Stimulated activated CD4-positive, alpha-beta T cell treated with anti-CD3 and anti-CD28 coated beads, Interleukin-2, amount 100 ng/mL, for 48 hours (primary cell): ENCODE measurements at places on chromosomes 13 and 19.

DNA sequence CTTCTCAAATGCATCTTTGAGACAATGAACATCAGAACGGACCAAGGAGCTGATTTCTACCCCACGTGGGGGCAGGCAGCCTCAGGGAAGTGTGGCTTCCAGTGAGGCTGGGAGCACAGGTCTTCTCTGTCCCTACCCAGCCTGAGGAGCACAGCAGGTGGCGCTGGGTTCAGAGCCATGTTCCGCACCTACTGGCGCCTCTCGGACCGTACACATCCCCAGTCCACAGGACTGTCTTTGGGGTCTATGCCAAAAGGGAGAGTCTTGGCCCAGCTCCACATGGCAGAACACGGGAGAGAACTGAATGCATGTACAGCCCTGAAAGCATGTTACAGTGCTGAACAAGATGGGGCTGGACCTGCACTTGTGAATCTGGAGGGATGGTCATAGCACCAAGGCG is 22.6 kb downstream of the SUGP1 start:
- no peak for DNase-seq

DNA sequence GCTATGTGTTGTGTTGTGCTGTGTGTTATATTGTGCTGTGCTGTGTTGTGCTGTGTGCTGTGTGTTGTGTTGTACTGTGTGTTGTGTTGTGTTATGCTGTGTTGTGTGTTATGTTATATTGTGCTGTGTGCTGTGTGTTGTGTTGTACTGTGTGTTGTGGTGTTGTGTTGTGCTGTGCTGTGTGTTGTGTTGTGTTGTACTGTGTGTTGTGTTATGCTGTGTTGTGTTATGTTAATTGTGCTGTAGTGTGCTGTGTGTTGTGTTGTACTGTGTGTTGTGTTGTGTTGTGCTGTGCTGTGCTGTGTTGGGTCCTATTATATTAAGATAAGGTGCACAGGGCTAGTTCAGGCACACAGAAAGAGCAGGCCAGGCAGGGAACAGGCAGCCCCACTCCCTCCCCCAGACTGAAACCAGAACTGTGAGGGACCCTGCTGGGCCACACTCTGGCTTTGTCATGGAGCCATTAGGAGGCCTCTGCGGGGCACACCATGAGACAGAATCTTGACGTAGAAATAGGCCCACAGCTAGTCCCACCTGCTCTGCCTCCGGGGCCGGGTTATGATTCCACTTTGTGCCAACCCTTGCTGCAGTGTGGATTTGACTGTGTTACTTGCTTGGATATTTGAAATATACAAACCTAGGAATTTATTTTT is 12.1 kb downstream of the SOX1 start:
- no peak for DNase-seq

- no peak for DNase-seq
These were observed 85.2 kb downstream of the LRRC63 start for GRCh38 chr13:46296921-46297320.

- DNase-seq, result no peak
These were observed 79.9 kb downstream of the RNASEH2B start for GRCh38 chr13:50989476-50989875.

- DNase-seq, result no peak
These were observed 16.2 kb downstream of the CLEC11A start for GRCh38 chr19:50739132-50739913.

GRCh38 chr13:23618341-23618740 is 48.1 kb downstream of the TNFRSF19 start:
- no peak for DNase-seq

DNA sequence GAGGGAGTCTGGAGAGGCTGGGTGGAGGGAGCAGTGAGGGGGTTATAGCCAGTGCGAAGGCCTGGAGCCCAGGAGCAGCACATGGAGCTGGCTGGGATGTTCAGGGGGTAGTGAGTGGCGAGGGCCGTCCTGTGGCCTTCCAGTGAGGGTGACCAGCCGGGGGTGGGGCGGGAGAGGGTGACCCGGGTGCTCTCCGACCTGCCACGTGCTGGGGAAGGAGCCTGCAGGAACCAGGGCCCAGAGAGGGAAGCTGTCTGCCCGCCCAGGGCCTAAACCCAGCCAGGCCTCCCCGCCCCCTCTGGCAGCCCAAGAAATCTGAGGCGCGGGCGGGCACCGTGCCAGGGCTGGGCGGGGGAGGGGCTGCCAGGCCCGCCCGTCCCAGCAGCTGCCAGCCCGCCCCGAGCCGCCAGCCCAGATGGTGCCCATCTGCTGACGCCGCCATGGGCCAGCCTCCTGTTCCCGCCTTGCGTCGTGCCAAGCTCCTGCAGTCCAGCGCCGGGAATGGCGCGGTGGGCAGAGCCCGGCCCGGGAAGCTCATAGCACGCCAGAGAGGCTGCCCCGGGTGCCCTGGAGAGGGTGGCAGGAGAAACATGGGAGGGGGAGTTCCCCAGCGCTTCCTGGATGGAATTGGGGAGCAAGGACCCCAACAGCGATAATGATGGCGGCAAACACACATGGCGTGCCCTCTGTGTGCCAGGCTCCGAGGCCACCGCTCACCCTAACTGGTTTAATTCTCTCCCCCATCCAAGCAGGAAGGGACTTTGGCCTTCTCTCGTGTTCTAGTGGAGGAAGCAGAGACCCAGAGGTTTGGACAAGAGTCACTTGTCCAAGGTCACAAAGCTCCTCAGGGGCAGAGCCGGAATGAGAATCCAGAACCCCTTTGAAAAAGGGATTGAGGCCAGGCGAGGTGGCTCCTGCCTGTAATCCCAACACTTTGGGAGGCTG is 21.5 kb downstream of the NFIC start:
- DNase-seq, result no peak

DNA sequence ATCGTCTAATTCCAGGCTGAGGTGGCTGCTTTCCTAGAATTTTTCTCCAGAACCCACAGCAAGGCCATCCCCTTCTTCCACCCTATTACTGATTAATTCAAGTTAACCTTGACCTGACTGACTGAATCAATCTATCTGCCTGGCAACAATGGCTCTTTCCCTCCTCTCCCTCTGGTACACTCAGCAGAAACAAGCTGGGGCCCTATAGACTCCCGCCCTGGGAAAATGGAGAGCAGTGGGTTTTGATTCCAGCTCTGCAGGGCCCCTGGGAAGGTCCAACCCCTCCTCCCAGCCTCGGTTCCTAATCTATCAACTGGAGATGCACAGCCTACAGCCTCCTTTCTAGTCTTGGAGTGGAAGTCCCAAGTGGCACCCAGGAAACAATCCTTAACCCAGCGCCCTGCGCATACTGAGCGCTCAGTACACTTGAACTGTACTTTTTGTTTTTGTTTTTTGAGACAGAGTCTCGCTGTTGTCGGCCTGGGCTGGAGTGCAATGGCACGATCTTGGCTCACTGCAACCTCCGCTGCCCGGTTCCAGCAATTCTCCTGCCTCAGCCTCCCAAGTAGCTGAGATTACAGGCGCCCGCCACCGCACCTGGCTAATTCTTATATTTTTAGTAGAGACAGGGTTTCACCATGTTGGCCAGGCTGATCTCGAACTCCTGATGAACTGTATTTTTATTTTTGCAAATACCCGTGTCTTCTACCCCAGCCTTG is 5.2 kb upstream of the C3 start:
- no peak for DNase-seq

DNA sequence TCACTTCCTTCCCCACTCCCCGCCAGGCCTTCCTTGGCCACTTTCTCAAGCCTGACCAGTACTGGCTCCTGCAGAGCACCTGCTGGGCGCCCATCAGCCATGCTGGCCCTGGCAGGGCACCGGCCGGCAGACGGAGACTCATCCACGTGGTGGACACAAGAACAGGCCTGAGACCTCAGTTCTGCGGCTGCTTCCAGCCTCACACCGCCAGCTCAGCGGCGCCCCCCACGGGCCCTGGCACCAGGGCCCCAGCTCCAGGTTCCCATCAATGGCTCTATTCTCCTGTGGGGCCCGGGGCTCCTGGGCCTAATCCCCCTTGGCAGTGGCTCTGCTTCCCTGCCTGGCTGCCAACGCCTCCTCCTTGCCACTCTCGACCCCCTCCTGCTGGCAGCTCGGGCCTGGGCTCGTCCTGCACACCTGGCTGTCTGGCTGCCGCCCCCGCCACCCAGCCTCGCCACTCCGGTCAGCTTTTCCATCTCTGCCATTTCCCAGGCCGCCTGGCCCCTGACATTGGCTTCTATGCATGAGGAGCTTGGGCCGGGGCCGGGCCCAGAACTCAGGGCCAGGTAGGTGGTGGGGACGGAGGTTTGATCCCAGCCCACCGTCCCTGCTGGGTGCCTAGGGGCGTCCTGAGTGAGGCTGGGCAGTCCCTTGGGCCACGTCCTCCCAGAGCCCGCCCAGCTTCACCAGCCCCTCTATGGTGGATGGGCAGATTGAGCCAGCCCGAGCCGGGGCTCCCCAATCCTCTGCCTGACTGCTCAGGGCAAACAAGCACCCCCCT is 6.2 kb downstream of the NDUFA11 start:
- DNase-seq, result no peak

DNA sequence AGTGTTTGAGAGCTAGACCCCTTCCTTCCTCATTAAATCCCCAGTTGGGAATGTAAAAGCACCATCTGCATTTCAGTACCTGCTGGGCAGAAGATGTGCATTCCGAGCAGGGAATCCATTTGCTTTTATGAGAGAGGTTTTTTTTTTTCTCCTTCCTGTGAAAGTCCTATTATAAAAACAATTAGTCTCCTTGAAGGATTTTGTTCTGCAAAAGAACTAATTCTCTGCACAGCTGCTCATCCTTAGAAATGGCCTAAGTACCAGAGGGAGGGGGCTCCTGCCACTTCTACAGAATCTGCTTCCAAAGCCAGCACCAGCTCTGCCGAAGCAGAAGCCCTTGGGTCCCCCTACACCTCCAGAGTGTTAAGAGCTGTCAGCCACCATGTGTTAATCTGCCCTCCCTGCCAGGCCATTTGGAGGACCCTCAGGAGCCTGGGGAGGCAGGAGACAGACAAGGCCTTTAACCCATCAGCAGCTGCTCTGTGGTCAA is 36.4 kb upstream of the SERPINE3 start:
- no peak for DNase-seq

DNA sequence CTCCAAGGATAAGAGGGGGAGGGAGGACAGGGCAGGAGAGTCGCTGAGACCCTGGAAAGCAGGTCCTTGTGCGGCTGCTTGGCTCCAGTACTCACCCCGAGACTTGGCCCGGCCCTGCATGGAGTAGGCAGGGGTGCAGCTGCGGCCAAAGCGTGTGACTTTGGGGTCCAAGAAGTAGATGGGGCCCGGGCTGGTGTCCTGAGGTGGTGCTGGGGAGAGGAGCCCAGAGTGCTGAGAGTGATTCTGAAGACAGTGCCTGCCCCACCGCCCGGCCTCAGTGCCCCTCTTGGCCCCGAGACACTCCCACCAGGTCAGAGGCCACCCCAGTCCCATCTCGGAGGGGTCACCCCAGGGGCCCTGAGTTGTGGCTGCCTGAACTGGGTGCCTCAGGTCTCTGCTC is 6.7 kb upstream of the SHC2 start:
- no peak for DNase-seq

DNA sequence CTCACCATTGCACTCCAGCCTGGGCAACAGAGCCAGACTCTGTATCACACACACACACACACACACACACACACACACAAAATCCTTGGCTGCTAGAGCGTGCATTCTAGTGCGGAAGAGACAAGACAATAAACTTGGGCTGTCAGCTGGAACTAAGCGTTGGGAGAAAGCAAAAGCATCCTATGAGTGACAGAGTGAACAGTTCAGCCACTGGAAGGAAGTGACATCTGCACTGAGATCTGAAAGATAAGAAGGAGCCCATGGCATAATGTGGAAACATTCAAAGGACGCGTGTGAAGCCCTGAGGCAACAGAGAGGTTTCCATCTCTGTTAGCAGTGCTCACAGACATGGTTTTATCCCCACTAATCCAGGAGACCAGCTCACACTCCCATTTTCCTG is 3.5 kb upstream of the SLC1A5 start:
- peak; percentile 19 for DNase-seq

DNA sequence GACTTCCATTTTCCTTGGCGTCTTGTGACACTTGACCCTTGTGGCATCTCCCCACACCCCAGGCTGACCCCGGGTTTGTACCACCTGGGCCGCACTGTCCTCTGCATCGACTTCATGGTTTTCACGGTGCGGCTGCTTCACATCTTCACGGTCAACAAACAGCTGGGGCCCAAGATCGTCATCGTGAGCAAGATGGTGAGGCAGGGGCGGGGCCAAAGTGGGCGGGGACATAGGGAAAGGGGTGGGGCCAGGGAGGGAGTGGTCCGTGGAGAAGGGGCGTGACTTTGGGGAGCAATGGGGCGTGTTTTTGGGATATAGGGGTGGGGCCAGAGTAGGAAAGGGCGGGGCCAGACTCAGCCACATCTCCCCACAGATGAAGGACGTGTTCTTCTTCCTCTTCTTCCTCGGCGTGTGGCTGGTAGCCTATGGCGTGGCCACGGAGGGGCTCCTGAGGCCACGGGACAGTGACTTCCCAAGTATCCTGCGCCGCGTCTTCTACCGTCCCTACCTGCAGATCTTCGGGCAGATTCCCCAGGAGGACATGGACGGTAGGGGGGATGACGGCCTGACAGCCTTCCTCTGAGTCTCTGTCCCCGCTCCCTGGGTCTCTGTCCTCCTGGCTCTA is 42.8 kb downstream of the TRPM4 start:
- DNase-seq, result peak; percentile 27

- no peak for DNase-seq
These were observed 7.9 kb upstream of the C3 start for GRCh38 chr19:6728346-6728745.

DNA sequence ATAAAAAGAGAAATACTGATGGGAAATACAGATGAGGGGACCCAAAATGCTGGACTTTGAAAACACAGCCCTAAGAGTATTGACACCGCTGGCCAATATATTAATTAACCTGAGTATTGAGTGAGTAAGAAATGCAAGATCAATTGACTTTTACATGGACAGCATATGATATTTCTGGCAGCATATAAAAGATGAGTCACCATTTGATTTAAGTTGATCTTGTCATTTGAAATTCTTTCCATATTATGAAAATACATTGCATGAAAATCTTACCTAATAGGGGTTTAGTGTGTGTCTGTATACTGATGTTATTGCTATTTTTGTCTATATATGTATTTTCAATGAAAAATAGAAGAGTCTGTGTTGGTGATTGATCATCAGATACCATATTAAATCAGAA is 619.6 kb downstream of the KCTD12 start:
- no peak for DNase-seq
